Amygdala (tissue), 56 donors: ENCODE measurements at places on chromosomes 6 and 20.

DNA sequence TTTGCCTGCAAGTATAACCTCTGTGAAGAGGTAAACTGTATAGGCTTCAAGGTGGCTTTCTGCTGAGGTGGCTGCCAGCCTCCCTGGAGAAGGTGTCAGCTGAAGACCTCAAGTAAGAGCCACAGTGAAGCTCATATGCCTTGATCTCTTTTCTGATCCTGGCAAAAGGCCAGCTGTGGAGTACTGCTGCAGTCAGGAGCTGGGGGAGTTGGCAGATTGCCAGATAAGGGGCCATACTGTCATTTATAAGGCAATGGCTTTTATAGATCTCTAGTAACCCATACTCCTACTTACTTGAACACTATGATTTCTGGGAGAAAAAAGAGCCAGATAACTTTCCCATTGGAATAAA, 8.8 kb upstream of the CEP85L start:
- DNase-seq = no peak

- no peak for DNase-seq
Measured at GRCh38 chr6:13072686-13073347, 255.5 kb downstream of the TBC1D7 start.

DNA sequence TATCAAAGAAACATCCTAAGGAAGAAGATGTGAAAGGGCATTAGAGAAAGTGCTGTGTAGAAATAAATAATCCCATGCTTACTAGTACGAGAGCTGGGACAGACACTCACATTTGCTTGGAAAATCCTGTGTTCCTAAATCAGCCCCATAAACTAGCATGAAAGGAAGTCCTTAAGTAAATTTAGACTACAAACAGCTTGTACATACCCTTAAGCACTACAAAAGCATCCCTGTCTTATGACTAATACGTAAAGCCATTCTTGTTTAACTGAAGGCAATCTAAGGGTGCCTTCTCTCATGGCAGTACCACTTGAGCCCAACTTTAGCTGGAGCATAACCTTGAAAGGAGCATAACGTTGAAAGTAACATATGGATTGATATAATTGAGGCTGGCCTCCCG, 15.4 kb upstream of the FOXQ1 start:
- no peak for DNase-seq

- no peak for DNase-seq
Measured at GRCh38 chr20:36975099-36975818, 23.8 kb upstream of the SAMHD1 start.

GRCh38 chr6:149235130-149235561, 82.4 kb upstream of the TAB2 start:
- no peak for DNase-seq

DNA sequence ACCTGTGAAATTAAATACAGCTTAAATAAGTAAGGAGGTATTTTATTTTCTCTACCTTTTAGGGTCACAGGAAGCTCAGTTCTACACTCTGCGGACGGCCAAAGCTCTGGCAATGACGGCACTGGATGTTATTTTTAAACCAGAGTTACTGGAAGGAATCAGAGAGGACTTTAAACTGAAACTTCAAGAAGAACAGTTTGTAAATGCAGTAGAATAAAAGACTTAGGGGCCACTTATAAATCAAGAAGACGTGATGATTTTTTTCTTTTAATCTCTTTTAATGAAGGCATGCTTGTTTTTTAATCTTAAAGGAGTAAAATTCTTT, 16.2 kb downstream of the PM20D2 start:
- DNase-seq = no peak

DNA sequence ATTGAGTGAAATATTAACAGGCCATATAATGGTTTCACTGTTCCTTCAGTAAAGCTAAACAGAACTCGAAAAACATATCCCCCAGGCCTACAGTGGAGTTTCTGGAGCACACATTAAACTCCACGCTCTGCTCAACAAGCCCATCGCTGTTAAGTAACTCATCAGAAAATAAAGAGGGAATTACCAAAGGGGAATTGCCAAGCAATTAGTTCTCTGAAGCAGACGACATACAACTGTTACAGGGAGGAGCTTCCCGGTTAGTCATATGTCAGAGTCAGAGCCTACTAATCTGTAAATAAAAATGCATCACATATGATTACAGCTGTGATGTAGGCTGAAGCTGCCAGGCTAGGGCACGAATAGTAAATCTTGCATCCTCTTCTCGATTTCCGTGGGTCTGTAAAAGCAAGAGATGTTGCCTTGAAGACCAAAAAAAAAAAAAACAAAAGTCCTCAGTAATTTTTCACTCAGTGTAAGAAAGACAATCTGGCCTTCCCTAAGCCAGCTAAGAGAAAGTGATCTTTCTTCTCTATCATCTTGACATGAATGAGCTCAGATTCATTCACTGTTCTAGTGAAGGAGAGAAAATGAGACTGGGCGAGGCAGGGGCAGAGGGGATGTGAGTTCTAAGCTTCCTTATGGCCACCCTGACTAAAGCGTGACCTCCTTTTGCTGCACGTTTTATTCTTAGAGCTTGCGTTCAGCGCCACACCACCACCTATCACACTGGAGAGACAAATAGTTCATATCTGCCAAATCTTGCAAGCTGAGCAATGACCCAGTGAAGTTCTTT, 13.8 kb downstream of the ATXN1 start:
- no peak for DNase-seq

DNA sequence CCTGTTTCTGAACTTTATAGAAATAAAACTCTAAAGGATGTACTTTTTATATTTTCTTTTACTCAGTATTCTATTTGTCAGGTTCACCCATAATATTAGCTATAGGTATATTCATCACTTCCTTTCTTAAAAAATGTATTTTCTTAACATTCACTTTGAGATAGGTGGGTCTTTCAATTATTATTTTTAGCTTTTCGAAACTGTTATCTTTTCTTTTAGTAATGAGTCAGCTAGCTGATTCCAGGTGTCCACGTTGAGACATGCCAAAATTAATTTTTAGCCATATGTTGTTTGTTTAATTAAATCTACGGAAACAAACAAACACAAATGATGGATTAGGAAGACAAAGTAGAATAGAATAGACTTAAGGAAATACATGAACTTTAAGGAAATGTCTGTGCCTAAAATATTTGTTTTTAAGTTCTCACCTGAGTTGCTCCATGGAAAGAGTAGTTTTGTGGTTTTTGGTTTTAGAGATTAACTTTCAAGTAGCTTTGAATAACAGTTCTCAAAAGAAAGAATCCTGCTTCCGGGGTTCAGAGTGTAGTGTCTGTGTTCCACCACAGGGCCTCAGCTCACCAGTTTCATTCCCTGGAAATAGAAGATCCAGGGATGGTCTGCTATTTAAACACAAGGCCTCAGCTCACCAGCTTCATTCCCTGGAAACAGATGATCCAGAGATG, 435.0 kb downstream of the HAO1 start:
- DNase-seq = no peak

DNA sequence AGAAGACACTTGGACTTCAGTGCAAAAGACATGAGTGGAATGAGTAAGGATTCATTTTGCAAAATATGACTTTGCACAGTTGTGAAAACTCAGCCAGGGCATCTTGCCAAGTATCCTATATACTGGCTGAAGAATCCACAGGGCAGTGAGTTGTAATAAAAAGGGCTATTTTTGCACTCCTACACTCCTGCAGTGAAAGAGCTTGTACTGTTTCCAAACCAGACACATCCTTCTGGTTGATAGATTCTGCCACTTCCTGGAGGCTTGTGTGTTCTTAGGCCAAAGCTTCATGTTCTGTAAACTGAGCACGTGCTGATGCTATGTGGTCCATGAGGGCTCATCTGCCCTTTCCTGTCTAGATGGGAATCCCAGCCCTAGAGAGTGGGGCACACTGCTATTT, 34.9 kb downstream of the GMPR start:
- no peak for DNase-seq

GRCh38 chr6:147467886-147468285, 40.6 kb upstream of the SAMD5 start:
- no peak for DNase-seq

DNA sequence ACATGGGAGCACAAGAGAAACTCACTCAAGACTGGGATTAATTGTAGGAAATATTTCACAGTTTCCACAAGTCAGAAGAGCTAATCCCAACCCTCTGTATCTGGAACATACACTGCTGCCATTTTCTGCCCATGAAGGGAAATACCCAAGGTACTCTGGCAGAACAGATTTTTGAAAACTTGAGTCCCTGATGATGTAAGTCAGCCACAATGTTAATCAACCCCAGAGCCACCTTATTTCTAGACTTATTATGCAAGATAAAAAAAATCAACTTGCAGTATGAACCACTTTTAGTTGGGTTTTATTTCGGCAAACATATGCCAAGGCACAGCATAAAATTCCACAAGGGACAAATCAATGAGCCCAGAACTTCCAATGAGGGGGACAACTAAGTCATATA, 141.5 kb downstream of the LY86 start:
- no peak for DNase-seq

DNA sequence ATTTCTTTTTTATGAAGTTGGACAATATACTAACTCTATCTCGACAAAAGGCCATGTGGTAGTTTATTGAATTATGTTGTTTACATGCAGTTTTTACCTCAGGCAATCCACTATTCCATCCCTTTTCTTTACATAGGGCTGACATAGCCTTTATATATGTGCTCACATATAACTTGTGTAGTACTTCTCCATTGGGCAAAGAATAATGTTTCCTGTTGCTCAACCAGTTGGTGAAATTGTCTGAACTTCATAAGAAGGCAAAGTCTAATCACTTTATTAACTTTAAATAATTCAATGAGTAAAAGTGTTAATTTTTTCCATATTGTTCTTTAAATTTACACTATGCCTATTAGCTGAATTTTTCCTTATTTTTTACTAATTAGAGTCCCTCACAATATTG, 1272.1 kb downstream of the EPHA7 start:
- no peak for DNase-seq

DNA sequence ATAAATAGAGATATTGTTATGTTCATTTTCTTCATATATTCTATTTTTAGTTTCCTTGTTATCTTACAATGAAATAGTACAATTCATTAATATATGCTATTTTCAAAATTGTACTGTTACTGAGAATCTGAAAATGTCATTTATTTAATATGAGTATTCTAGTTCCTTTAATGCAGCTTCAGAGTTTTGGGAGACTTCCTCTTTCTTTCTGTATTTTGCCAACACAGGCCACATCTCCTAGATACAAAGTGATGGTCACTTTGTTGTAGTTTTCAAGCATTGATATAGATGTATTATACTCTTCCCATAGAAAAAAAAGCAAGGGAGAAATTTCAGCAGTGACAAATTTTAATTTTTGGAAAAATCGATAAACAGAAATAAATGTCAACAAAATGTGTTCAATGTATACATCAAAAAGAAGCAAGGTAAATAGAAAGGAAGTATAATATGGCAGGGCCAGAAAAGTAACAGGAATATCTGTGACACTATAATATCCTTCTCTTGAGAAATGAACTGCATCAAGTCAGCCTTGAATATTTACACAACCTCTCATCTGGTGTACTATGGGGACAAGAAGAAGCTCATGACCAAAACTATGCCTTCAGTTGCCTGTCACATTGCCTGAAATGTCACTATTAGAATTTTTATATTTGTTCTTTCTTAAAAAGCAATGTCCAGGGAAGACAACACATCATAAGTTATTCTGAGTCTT, 396.0 kb downstream of the TBC1D32 start:
- no peak for DNase-seq

DNA sequence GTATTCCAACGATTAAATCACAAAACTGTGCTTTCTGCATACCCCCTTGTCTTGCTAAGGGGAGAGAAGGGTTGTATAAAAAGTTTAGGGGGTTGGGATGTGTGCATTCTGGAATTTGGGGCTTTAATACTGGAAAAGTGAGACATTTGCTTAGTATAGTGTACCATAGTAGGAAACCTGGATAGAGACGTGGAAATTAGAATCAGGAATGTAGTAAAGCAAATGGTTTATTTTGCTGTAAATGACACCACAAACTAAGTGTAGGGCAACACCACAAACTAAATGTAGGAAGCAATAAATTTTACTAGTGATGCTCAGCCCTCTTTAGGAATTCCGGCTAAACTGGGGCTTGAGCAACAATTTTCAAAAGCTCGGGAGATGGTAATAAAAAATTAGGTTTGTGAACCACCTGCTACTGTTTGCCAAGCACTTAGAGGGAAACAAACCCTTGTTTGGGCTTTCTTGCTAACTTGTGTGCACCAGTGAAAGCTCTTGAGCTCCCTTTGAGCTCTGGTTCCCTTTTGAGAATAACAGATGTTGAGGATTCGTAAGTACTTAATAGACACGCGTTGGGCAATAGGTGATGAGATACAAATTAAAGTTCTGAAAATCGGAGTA, 13.8 kb downstream of the BRD2 start:
- no peak for DNase-seq

DNA sequence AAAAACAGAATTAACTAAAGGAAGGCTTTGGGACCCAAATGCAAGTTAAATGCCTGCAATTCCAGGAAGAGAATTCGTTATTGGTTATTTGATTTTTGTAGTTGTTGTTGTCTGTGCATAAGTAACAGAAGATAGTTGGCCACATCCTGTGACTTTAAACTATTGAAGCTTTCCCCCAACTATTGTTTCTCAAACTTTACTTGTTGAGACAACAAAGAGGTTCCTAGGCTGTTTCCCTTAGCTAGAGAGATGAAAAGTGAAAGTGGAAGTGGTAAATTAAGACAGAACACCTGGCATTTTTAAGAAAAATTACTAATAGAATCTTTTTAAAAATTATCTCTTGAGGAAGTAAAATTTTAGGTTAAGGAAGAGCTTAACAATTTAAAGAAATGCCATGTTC, 525.2 kb downstream of the PKHD1 start:
- DNase-seq = no peak

DNA sequence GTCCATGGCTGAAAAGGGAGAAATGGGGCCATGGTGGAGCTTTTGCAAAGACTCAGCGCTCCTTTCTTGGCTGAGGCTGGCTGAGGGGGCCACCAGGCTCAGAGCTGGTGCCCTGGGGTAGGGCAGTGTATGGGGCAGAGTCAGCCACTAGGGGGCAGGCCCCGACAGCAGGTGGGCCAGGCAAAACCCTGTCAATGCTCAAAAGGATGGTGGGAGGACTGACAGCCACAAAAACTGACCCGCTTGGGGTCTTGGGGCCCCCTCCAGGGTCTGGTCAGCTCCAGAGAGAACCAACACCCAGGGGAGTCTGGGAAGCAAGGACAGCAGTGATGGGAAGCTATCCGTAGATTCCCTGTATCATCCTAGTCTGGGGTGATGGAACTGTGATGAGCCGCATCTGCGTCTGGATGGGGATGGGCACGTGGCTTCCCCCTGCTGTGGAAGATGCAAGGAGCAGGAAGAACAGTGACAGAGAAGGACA, 306.9 kb downstream of the DHX35 start:
- DNase-seq = no peak

DNA sequence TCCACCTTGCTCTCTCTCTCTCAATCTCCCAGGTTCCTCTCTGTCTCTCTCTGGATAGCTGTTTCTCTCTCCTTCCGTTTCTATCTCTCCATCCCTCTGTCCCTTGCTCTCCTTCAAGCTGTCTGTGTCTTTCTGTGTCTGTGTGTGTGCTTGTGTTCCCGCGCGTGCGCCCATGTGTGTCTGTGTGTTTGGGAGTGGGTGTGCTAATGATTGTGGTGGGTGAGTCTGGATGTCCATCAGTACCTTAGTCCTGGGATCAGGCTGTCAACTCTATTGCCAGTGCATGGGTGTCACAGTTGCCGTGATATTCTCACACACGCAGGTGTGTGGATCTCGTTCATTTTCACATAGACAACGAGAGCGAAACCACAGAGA, 1380.6 kb upstream of the DEFB115 start:
- DNase-seq = no peak
